ENCODE measurements at places on chromosomes 12 and 14.

DNA sequence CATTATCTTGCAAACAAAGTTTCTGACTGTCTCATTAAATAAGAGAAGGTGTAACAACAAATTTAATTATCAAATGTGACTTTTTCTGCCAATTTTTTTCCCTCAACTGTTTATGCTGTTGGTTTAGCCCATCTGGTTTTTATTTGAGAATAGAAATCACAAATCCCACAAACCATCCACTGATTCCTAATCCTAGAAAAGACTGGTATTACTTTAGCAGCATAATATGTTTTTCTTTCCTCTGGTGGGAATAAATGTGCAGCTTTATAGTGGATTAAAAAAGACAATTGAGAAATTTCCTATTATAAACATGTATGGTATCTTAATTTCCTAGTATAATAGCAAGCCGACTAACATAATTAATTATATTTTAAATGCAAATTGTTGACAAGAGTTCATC lies 257.9 kb upstream of the FOXN3 start:
- no peak for DNase-seq

- DNase-seq: no peak
Observed at GRCh38 chr14:35628989-35629388, 95.0 kb downstream of the INSM2 start.

GRCh38 chr12:99758997-99759396 lies 111.4 kb downstream of the GARIN6 start:
- DNase-seq: no peak

GRCh38 chr12:104138797-104139152 lies 765 bp upstream of the NFYB start:
- DNase-seq: no peak

GRCh38 chr12:130013771-130014484 lies 110.1 kb upstream of the TMEM132D start:
- DNase-seq: peak; percentile 85

GRCh38 chr14:34733245-34733644 lies 18.9 kb upstream of the CFL2 start:
- DNase-seq: no peak

- no peak for DNase-seq
Observed at GRCh38 chr14:24032727-24033418, 18.9 kb upstream of the CARMIL3 start.

- DNase-seq: no peak
Observed at GRCh38 chr14:89576145-89576927, 159.3 kb upstream of the FOXN3 start.

- DNase-seq: no peak
Observed at GRCh38 chr14:89959853-89960445, 4.2 kb downstream of the TDP1 start.

GRCh38 chr14:63523735-63524426 lies 19.3 kb downstream of the PPP2R5E start:
- DNase-seq: no peak

GRCh38 chr14:94011795-94012194 lies 14.3 kb upstream of the OTUB2 start:
- DNase-seq: no peak

GRCh38 chr12:128323145-128323920 lies 56.4 kb downstream of the TMEM132C start:
- no peak for DNase-seq

DNA sequence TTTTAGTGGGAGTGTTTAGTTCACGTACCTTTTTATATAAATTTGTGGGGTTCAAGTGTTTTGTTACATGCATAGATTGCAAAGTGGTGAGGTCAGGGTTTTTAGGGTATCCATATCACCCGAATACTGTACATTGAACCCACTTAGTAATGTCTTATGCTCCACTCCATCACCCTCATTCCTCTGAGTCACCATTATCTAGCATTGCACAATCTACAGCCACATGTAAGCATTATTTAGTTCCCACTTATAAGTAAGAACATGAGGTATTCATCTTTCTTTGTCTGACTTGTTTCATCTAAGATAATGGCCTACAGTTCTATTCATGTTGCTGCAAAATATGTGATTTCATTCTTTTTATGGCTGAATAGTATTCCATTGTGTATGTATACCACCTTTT lies 583.7 kb upstream of the LRFN5 start:
- DNase-seq: no peak

Data from type B pancreatic cell (in vitro differentiated cells).